Pons (tissue), 1 donor: ENCODE measurements at places on chromosomes 16 and 17.

DNA sequence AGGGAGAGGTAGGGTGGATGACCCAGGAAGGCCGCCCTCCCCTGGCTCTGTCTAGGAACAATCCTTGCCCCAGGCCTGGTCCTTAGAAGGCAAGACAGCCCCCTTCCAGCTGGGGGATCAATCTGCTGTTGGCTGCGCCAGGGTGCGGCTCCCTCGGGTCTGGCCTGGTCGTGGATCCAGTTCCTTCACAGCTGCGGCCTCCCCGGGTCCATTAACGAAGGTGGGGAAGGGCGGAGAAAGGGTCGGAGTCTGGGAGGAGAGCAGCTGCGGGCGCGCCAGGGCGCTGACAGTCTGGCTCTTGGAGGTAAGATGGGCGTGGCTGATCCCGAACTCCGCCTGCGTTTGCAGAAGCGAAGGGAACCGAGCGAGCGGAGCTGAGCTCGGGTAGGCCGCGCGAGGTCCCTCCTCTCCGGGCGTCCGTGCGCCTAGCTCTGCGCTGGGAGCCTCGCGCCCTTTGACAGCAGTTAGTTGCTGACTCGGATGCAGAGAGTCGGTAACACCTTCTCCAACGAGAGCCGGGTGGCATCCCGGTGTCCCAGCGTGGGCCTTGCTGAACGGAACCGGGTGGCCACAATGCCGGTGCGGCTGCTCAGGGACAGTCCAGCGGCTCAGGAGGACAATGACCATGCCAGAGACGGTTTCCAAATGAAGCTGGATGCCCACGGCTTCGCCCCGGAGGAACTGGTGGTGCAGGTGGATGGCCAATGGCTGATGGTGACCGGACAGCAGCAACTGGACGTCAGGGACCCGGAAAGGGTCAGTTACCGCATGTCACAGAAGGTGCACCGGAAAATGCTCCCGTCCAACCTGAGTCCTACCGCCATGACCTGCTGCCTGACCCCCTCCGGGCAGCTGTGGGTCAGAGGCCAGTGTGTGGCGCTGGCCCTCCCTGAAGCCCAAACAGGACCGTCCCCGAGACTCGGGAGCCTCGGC lies at the start of gene HSPB9:
Gene HSPB9, plus strand, starts transcription at position 434 of the 933 bp plus-strand sequence. Its CDS starts 47 bp downstream, at position 481.
- DNase-seq: no peak

DNA sequence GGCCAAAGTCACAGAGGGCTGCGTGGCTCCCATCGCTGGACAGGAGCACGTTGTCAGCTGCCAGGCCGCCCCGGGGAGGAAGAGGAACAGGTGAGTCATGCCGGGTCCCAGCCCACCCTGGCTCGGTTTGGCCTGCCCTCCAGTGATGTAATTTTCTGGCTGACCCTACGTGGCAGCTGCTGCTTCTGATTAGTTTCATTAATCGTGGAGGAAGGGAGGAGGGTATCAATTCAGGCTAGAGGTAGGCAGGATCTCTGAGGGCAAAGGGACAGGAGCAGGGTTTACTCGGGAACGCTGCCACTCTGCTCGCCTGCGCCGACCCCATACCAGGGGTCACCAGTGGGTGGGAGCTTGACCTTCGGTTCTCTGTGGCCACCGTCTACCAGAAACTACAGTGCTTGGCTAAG lies 11.7 kb upstream of the SPATA32 start:
- no peak for DNase-seq

- DNase-seq: peak; percentile 83
Observed at GRCh38 chr16:68229431-68230175, 6.3 kb downstream of the ESRP2 start.

DNA sequence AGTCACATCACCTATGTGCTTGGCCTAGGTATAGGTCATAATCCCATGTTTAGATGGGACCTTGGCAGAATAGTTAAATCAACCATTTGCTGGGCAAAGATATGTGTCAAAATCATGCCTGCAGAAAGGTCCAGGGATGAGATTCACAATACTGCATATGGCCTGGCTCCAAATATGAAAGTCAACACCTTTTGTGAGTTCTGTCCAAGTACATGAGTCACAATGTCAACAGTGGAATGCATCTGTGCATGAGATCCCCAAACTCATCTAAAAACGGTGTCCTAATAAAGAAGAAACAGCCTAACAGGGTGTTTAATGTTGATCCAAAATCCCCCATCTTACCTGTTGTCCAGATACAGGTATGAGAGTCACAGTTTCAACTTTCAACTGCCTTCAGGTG lies 1847.5 kb downstream of the TP53TG3F start:
- DNase-seq: no peak

- no peak for DNase-seq
Observed at GRCh38 chr17:62717889-62718288, 90.2 kb downstream of the MARCHF10 start.

DNA sequence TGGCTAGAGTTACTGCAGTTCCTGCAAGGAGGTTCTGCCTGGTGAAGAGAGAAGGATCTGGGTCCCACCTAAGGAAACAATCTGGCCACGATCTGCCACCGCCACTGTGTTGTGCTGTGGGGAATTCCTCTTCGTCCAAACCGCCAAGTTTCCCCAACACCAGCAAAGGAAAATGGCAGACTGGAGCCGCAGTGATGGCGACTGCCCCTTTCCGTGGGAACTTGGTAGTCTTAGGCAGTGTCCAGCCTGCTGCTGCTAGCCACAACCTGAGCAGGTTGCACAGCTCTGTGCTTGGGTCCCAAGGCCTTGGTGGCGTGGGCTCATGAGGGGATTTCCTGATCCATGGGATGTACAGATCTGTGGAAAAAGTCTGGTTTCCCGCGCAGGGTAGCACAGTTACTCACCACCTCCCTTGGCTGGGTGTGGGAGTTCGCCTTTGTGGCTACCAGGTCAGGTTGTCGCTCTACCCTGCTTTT lies 28.6 kb downstream of the NFATC3 start:
- no peak for DNase-seq

GRCh38 chr16:85682516-85682915 lies 6.2 kb downstream of the GINS2 start:
- no peak for DNase-seq

DNA sequence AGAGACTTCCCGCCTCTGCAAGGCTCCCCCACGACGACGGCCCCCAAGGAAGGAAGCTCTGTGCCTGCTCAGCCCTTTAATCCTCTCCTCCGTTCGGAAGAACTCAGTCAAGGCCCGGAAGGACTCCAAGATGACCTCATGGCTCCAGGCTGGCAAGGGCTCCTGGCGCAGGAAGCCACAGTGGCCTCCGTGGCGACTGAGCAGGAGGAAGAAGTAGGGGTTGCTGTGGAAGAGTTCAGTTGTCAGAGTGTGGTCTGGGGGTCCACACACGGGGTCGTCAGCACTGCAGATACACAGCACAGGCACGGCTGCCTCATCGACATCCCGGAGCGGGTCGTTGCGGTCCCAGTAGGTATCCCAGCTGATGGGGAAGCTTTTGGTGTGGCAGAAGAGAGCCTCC lies 4.2 kb downstream of the ABHD15 start:
- no peak for DNase-seq

DNA sequence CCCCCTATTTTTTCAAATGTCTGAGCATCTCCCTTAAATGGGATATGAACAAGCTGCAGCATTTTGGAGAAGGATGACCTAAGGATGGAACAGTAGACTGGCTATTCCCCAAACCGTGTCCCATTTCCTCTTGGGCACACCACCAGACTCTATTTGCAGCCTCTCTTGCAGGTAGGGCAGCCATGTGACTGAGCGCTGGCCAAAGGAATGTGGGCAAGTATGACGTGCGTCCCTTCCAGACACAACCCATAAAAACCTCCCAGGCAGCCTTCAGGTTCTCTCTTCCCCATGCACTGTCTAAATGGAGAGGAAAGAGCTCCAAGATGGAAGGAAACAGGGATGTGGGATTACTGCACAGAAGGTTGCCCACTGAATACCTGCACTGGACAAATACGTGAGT lies 149.7 kb downstream of the CCT6B start:
- no peak for DNase-seq

DNA sequence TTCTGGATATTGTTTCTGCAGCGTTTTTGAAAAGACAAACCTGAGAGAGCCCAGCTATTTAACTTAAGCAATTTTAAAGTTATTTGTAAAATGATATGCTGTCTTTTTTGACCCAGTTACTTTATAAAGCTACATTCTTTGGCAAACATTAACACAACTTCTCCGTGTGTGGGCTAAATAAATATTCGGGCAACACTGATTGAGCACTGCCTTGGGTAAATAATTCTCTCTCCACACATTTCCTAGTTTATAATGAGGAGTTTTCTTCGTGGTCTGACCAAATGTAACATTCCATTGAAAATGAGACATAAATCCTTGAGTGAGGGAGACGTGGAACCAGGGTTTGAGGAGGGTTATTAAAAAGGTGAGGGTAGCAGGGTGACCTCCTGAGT lies 142.8 kb downstream of the WWOX start:
- DNase-seq: no peak

GRCh38 chr16:21653571-21653970 lies 1.2 kb upstream of the IGSF6 start:
- DNase-seq: no peak

DNA sequence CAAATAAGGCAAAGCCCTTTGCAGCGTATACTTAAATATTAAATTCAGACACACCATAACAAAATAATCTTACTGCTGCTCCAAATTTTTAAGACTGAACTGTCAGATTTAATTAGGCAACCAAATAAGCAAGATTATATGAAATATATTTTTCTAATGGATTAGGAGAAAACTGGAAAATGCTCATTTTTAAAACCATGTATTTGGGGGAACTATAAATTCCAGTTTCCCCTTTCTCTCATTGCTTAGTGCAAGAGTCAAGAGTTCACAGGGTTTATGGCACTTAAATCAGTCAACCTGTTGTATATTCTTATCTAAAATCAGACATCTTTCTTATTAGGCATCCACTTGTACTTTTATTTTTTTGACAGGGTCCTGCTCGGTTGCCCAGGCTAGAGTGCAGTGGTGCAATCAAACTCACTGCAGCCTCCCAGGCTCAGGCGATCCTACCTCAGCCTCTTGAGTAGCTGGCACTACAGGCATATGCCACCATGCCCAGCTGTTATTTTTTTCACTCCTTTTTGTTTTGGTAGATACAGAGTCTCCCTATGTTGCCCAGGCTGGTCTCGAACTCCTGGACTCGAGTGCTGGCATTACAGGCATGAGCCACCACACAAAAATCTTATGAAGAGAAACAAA lies 2.1 kb upstream of the KANSL1 start:
- DNase-seq: no peak
